H9 (cell line): ENCODE measurements at places on chromosomes 12 and 14.

- peaks cover 6% of the 10 kb centered on the region for H3K4me1 ChIP-seq
- H3K27ac ChIP-seq: no peak overlapping the region
- no peak overlapping the region for H3K4me3 ChIP-seq
Measured at GRCh38 chr14:65003394-65003793, 16.7 kb downstream of the FNTB start.

- no peak overlapping the region for H3K4me3 ChIP-seq
- H3K4me1 ChIP-seq: peaks cover 3% of the 10 kb centered on the region; the same call in 1 of the 2 replicates
- no peaks in the 10 kb centered on the region; the same call in 1 of the 2 replicates for H3K36me3 ChIP-seq
- no peak for DNase-seq
- no peak overlapping the region for H3K27ac ChIP-seq
Measured at GRCh38 chr12:50599366-50600095, 94.7 kb downstream of the DIP2B start.

- DNase-seq: no peak
- no peak overlapping the region for H3K27ac ChIP-seq
- H3K4me1 ChIP-seq: no peaks in the 10 kb centered on the region
- peaks cover 4% of the 10 kb centered on the region for H3K36me3 ChIP-seq
- no peak overlapping the region for H3K4me3 ChIP-seq
Measured at GRCh38 chr14:35628989-35629388, 95.0 kb downstream of the INSM2 start.

GRCh38 chr12:128318341-128318740 is 51.4 kb downstream of the TMEM132C start:
- no peak overlapping the region for H3K4me3 ChIP-seq
- H3K4me1 ChIP-seq: no peaks in the 10 kb centered on the region; the same call in 1 of the 2 replicates
- H3K36me3 ChIP-seq: no peaks in the 10 kb centered on the region
- H3K27me3 ChIP-seq: peaks cover 2% of the 10 kb centered on the region; the same call in 1 of the 2 replicates

GRCh38 chr14:35991356-35991755 is 165.2 kb downstream of the BRMS1L start:
- H3K27me3 ChIP-seq: no peaks in the 10 kb centered on the region
- H3K4me3 ChIP-seq: no peak overlapping the region
- no peak overlapping the region for H3K27ac ChIP-seq
- no peaks in the 10 kb centered on the region for H3K36me3 ChIP-seq
- peaks cover 3% of the 10 kb centered on the region; the same call in 1 of the 2 replicates for H3K4me1 ChIP-seq

GRCh38 chr14:49553106-49553505 is 33.1 kb downstream of the RPS29 start:
- peaks cover 6% of the 10 kb centered on the region; the same call in 1 of the 2 replicates for H3K4me1 ChIP-seq
- DNase-seq: no peak
- H3K36me3 ChIP-seq: peaks cover 21% of the 10 kb centered on the region
- H3K4me3 ChIP-seq: no peak overlapping the region

- peaks cover 32% of the 10 kb centered on the region for H3K36me3 ChIP-seq
- peaks cover 3% of the 10 kb centered on the region; the same call in 1 of the 2 replicates for H3K4me1 ChIP-seq
- no peak overlapping the region for H3K27ac ChIP-seq
- no peak for DNase-seq
Measured at GRCh38 chr12:7293670-7294069, 10.2 kb upstream of the ACSM4 start.

- DNase-seq: no peak
- H3K4me3 ChIP-seq: no peak overlapping the region
- peaks cover 5% of the 10 kb centered on the region; the same call in 2 of the 3 replicates for H3K36me3 ChIP-seq
- no peaks in the 10 kb centered on the region for H3K27me3 ChIP-seq
- peaks cover 2% of the 10 kb centered on the region; the same call in 1 of the 2 replicates for H3K4me1 ChIP-seq
Measured at GRCh38 chr12:104513681-104514080, 56.9 kb downstream of the CHST11 start.

- DNase-seq: no peak
- H3K27me3 ChIP-seq: no peaks in the 10 kb centered on the region
- no peak overlapping the region for H3K27ac ChIP-seq
- H3K36me3 ChIP-seq: no peaks in the 10 kb centered on the region
Measured at GRCh38 chr14:94787092-94787491, 17.2 kb upstream of the GSC start.

- H3K4me1 ChIP-seq: no peaks in the 10 kb centered on the region; the same call in 1 of the 2 replicates
- no peak for DNase-seq
- no peaks in the 10 kb centered on the region for H3K36me3 ChIP-seq
Measured at GRCh38 chr12:107361970-107362369, 268.6 kb upstream of the CRY1 start.

- H3K36me3 ChIP-seq: peaks cover 16% of the 10 kb centered on the region
- H3K27ac ChIP-seq: no peak overlapping the region
- H3K27me3 ChIP-seq: no peaks in the 10 kb centered on the region
- H3K4me3 ChIP-seq: no peak overlapping the region
Measured at GRCh38 chr14:52910572-52910971, 40.3 kb downstream of the FERMT2 start.

GRCh38 chr12:67758521-67758920 is 110.0 kb downstream of the DYRK2 start:
- no peaks in the 10 kb centered on the region for H3K36me3 ChIP-seq
- DNase-seq: no peak
- no peaks in the 10 kb centered on the region for H3K27me3 ChIP-seq
- H3K4me3 ChIP-seq: no peak overlapping the region

DNA sequence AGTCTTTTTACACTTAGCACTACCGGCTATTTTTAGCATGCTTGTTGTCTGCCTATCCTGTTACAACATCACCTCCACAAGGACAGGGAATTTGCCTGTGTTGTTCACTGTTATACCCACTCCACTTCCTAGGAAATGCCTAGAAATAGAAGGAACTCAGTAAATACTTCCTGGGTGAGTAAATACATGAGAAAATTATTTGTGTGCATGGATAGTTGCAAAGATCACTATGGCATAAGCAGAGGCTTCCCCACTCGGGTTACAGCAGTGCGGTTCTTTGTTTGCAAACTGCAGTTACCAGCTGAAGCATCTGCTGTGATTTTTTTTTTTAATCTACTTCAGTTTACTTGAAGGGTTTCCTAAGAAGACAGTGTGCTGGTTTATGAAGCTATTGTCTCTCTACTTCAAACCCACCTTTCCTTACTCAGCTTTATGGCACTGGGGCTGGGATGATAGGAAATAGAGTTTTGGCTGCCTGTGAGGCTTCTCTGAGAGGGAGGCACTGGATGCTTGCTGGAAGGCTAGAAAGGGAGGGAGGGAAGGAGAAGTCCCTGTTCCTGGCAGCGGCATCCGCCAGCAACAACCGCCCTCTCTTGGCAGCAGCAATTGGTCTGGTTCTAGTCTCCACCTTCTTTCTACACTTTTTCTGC is 29.0 kb downstream of the PDE6H start:
- no peaks in the 10 kb centered on the region for H3K36me3 ChIP-seq
- H3K4me1 ChIP-seq: no peaks in the 10 kb centered on the region; the same call in 1 of the 2 replicates
- H3K4me3 ChIP-seq: peak overlapping the region; percentile 38; the same call in 1 of the 3 replicates
- peak; percentile 76 for DNase-seq
